Activated effector memory CD4-positive, alpha-beta T cell treated with Interleukin-2 at 50 U/mL for 16 hours (primary cell): ENCODE measurements at places on chromosomes 2 and 18.

DNA sequence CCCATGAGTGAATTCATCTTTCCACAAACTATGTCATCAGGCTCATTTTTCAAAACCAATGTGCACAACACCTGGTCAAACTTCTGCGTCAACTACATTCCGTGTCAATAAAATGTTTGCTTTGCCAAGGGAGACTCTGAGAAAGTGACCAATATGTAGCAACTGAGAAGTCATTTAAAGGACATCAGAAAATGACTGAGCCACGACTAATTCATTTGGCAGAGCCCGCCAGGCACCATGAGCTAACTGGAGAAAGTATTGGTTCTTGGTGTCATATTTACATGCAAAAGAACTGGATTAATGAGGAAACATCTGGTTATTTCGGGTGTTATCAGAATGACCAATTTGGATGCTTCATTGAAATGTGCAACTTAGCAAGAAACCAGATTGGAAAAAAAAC, 7.2 kb downstream of the RND3 start:
- DNase-seq, result no peak

DNA sequence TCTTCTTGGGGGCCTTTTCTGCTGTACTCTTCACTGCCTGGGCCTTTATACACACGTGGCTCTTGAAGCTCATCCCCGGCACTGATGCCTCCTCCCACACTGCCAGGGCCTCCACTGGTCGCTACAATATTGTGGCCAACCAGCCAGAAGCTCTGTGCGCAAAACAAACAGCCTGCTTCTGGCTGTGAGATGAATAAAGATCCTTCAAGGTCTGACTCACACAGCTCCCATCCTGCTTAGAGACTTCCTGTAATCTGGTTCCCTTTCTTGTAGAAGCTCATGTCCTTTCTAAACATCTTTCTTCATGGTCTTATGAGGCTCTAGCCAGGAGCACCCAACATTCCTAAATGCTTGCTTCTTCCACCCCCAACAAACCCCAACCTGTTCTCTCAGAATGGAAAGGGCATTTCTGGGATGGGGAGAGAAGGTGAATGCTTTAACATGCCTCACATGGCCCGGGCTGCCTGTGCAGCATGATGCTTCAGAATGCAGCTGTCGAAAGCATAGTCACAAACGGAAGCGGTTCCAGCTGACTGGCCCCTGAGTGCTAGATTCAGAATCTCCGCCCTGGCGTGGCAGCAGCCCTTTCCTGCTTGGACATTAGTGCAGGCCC, 24.6 kb downstream of the NRP2 start:
- DNase-seq, result peak; percentile 14

DNA sequence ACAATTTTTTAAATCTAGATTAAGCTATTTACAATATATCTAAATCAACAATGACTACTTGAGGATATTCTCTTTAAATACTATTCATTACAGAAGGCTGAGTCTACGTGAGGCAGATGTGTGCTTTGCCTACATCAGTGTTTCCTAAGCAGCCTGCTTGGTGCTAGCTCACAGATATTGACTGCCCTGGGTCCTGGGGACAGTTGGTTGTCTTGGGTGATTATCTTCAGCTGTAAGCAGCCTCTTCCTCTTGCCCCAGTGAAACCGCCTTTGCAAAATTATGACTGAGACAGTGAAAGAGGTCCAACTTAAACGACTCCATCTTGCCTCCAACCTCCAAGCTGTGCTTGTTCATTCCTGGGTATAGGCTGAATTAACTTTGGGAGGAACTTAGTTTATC, 39.6 kb upstream of the CCDC88A start:
- no peak for DNase-seq

- no peak for DNase-seq
Observed at GRCh38 chr2:40824278-40824677, 372.4 kb upstream of the SLC8A1 start.

GRCh38 chr18:42092848-42093247, 137.8 kb downstream of the PIK3C3 start:
- DNase-seq, result no peak

DNA sequence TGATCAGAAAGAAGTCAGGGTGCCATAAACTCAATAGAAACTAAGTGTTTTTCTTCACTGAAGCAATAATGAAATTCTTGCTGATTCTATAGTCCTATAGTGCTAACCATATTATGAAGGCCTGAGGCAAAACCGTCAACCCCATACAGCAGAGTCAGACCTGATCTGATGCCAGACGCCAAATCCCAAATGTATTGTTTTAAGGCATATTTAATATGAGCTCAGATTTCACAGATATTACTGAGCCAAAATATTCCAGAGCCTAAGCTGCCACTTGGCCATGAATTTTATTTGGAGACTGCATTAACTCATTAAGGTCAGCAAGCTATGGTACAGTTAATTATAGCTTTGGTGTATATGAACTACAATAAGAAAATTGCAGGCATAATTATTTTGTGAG, 53.4 kb downstream of the SCN1A start:
- DNase-seq, result no peak
